ENCODE measurements at places on chromosomes 5 and 9.

- DNase-seq, result no peak
These were observed 21.8 kb upstream of the JAKMIP2 start for GRCh38 chr5:147804334-147804733.

DNA sequence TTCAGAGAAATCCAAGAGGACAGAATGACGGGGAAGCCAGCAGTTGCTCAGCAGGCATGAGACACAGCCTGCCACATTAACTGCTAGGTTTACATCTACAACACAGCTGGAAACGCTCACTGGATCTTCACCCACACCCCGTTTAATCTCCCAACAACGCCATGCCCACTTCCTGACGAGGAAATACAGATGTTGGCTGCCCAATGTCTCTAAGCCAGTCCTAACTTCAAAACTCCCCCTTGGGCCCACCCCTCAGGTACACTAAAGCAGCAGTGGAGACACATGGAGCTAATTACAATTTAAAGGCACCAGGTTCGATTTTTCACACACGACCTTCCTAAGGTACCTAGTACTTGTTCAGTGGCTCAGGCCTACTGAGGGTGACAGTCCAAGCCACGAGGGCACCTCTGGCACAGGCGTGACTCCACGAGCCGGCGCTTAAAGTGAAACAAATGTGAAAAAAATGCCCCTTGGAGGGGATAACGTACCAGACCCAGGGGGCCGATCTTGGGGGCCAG lies 904 bp downstream of the RPL12 start:
- DNase-seq, result no peak

DNA sequence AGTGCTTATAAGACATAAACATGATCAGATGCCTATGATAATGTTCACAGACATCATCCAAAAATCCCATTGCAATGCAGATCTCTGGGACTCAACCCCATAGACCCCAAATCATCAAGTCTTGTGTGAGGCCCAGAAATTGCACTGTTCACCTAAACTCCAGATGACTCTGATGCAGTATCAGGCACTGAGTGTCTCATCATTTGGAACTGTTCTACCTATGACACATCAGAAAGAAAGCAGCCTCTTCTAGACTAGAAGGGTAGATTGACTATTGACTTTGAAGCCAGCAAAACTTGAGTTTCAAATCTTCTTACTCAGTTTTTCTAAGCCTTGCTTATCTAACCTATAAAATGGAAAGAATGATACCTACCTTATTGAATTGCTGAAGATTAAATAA lies 58.7 kb upstream of the PAPPA start:
- no peak for DNase-seq

DNA sequence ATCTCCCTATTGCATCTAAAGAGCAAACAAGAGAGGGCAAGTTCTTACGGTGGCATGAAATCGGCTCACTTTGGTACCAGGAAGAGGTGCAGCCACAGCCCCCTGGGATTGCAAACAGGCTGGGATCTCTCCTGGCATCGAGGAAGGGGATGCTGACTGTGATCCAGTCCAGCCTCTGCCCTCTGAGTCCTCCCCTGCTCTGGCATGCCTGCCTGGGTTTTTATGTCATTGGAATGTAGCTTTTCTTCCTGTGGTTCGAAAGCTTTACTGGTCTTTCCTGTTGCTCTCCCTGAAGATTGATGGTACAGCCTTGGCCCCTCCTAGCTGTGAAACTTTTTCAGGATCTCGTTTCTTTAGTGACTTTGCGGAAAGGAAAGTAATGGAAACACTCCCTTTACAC lies 6.6 kb downstream of the SLC46A2 start:
- DNase-seq, result no peak

DNA sequence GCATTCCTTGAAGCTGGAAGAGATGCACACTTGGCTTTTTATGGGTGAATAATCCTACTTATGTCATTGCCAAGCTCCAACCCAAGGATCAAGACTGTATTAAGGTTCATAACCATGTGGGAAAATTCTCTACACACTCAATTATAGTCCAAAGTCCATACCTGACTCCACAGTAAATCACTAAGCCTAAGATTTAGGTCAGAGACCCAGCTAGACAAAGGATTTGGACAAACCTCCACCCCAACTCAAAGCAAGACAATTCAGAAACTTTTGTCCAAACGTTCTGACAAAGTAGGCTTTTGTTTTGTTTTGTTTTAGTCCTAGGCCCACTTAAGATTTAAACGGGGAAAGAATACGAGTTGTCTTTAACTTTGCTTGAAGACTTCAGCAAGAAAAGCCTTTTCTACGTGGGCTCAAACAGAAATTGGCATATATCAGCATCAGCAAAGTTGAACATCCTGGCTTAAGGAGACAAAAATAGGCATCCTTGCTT lies 1.7 kb downstream of the MEGF9 start:
- no peak for DNase-seq

DNA sequence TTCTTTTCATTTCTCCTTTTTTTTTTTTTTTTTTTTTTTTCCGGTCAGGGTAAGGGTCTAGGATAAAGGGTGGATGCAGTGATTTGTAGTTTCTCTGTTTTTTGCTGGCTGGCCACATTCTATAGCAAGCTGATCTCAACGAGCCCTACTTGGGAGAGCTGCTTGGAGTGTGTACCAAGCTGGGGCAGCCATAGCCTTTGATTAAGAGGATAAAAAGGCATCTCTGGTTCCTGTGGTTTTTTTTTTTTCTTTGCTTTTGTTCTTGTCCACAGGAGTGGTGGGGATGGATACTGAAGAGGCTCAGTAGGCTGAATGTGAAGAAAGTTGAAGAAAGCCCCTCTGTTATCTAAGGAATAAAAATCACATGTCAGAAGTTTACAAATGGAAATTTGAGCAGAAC lies 955.3 kb upstream of the WWC1 start:
- no peak for DNase-seq

- DNase-seq, result no peak
These were observed 97.6 kb upstream of the SPRY4 start for GRCh38 chr5:142422429-142422828.

DNA sequence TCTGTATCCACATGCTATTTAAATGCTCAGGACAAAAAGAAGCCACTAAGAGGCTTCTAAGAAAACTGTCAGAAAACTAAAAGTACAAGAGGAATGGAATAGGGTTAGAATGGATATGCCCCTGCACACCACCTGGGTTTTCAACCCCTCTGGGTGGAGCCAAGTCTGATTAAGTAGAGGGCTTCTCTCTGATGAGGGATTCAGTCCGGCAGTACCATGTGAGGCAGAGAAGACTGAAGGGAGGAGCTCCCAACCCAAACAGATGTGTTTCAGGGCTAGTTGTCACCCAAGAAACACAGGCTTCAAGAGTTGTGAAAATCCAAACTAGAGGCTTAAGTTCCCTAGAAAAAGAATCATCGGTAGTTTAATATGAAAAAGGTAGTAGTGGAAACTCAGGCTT lies 12.5 kb downstream of the NREP start:
- no peak for DNase-seq

GRCh38 chr9:4303006-4303405 lies 3.1 kb upstream of the GLIS3 start:
- no peak for DNase-seq

DNA sequence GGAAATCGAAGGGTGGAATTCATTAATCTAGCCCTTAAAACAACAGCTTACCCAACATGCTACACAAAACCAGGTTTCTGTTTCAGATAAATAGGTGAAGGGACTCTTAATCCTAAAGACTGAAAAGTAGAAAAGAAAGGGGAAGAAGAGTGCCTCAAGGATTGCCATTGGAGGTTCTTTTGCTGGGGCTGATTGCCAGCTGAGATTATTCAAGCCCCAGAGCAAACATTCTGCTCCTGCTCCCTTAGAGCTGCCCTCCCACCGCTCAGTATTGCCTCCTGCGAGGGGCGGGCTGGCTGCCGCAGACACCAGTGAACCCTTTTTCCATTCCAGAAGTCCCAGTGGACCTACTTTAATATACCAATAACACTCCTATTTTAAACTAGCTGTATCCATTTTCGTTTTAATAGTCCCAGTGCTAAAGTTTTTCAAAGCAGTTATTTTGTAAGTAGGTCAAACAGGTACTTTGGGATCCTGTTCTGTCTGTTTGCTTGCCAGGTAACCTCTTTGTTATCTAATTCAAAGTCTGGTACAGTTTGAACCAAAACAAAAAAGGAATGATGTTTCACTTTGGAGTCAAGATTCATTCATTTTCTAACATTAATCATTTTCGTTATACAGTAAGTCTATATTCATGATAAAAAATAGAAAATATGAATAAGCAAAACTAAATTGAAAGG lies 38.6 kb downstream of the HMGCS1 start:
- DNase-seq, result no peak

DNA sequence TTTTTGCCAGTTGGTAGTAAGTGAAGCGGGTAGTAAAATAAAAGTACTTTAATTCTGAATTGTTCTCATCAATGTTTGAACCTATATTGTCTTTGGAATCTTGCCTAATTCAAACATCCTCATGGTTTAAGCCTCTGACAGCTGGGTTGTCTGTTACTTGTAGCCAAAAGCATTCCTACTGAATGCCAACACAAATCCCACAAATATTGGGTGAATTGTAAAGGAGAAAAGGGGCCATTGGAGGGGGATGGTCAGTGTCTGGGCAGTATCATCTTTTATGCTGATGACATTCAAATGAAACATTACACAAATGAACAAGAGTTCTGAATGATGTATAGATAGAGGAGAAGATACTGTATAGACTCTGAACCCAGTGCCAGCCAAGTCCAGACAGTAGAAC lies 309.5 kb downstream of the OSTF1 start:
- DNase-seq, result no peak

- DNase-seq, result no peak
These were observed 106.3 kb upstream of the IRX1 start for GRCh38 chr5:3489239-3489843.

DNA sequence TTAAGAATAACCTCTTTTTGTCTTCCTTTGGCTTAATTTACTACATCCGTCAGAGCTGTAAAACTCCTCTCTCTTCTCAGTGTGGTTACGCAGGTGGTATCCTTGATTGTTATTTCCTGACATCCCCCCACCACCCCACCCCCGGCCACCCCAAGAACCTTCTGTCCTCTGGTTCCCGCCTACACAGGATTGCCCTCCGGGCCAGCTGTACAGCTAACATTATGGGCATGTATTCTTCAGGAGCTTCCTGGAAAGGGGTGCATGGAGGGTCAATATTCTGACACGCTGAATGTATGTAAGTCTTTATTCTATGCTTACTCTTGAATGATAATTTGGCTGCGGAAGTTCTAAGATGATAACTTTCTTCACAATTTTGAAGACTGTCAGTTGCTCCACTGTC lies 13.0 kb upstream of the ANP32B start:
- no peak for DNase-seq

- no peak for DNase-seq
These were observed 88.9 kb upstream of the PANK3 start for GRCh38 chr5:168668078-168668477.

DNA sequence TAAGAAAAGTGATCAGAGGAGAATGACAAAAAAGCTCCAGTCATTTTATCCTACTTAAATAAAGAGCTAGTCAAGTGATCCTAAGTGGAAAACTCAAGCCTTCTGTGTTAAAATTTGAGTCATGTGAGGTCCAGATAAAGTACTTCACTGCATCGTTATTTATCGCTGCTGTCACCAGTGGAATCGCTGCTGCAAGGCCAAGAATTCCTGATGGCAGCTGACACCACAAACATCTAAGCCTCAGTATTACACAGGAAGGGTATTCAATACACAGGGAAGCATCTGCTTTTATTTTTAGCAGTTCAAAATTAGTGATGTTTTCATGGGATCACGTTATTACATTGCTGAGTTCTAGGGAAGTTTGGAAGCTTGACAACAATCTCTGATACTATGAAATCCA lies 190.3 kb downstream of the GOLPH3 start:
- no peak for DNase-seq
